ENCODE measurements at places on chromosomes 2 and 18.

DNA sequence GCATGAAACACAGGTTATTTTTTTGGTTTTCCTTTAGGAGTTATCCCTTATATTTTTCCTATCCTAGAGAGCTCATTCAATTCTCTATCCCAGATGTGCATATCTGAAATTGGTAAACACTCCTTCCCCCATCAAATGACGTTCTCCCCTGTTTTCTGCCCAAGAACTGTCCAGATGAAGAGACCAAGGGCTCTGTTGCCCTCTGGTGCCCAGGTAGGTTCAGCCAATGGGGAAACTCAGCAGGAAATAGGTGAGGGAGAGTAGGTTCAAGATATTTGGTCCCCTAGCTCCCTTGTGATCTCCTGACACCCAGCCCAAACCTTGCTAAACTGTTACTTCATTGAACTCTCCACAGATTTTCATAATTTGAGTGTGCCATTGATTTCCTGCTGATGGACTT lies 14.1 kb upstream of the INO80C start:
- no peak for DNase-seq

DNA sequence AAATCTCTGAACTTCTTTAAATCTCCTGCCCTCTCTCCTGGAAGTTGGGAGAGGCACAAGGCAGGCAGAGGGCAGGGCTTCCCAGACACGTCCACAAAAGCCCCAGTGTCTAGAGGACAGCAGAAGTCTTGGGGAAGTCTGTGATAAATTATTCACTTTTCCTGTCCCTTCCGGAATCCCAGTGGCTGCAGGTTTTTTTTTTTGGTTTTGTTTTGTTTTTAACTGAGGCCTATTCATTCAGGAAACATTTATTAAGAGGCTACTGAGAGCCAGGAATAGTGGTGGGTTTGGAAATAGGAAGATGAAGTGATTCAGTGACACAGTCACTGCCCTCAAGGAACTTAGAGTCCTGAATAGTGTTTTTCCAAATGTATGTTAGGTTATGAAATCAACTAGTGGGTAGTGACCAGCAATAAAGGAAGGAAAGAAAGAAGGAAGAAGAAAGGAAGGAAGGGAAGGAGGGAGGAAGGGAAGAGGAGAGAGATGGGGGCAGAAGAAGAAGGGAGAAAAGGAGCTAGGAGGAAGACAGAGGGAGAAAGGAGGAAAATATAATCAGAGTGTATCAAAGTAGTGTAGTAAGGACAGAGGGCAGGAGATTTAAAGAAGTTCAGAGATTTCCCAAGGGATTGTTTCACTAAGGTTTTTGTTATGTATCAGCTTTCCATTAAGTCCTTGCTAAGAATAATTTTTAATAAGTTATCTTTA lies 98.9 kb upstream of the ZFP36L2 start:
- DNase-seq = no peak

DNA sequence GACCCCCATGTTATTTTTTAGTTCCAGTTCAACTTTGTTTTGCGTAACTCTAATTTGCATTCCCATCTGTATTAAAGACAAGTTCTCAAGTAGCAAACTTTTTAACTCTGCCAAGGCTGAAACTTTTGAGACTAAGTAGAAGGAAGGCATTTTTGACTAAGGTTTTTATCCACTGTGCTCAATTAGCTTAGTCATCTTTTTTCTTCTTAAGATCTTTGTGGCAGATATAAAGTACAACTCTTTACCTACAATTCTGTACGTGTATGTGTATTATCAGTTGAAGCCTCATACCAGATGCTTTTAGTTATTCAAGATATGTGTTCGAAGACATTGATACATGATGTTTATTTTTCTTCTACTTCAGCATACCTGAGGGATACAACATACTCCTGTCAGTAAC lies 41.6 kb downstream of the CREB1 start:
- DNase-seq = no peak

DNA sequence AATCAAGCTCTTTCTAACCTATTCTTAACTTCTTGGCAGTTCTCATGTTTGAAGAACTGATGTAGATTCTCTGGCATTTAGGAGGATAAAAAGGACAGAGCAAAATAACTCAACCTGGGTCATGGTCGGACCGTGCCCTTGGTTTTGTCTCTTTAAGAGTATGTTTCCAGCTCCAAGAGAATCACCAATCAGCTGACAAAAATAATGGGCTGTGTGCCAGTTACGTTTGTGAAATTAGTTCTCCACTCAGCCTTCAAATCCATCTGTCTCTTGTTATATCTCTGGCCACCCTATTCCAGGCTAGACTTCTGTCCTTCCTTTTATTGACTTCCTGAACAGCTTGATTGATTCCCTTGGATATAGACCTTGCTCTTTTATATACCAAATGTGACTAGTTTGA lies 225.7 kb downstream of the EPHA4 start:
- DNase-seq = no peak

DNA sequence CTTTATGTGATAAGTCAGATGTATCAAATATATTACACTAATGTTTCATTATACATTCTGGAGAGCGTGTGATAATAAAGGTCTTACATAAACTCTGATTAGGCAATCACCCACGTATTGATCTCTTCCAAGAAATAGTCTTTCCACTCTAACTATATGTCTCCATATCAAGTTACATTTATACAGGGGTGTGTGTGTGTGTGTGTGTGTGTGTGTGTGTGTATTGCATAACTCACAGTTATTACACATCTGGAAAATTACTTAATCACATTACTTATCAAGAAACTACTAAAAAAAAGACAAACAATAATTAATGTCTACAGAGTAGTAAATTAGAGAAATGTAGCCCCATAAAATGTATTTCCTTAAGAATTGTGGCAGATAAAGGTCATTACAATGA lies 339.8 kb downstream of the CDH19 start:
- DNase-seq = no peak

GRCh38 chr2:19187323-19188020 lies 171.0 kb downstream of the OSR1 start:
- no peak for DNase-seq

GRCh38 chr18:54129448-54130067 lies 94.9 kb downstream of the MBD2 start:
- DNase-seq = no peak

DNA sequence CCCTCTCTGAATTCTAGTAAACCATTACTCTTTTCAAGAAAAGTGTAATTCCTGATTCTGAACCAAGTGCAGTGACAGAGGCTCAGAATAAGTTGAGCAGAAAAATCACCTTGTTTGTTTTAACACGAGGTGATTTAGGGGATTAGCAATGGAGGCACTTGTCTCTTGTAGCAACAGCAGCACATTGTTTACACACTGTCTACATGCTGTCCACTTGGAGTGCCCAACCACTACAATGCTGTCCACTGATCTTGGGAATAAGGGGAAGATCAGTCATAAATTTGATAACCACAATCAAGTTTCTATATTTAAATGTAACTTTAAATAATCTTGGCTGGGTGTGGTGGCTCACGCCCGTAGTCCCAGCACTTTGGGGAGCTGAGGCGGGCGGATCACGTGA lies 13.9 kb upstream of the RMND5A start:
- no peak for DNase-seq

GRCh38 chr2:187523325-187523724 lies 30.9 kb downstream of the TFPI start:
- no peak for DNase-seq

GRCh38 chr2:216066230-216066629 lies 15.4 kb downstream of the PECR start:
- DNase-seq = no peak

DNA sequence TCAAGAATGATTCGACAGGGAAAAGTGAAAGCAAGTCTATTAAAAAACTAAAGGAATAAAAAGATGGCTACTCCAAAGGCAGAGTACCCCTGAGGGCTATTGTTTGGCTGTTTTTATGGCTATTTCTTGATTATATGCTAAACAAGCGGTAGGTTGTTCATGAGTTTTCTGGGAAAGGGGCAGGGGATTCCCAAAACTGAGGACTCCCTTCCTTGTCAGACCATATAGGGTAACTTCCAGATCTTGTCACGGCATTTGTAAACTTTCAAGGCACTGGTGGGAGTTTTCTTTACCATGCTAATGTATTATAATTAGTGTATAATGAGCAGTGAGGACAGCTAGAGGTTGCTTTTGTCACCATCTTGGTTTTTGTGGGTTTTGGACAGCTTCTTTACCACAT lies 474.9 kb upstream of the MC4R start:
- DNase-seq = no peak

DNA sequence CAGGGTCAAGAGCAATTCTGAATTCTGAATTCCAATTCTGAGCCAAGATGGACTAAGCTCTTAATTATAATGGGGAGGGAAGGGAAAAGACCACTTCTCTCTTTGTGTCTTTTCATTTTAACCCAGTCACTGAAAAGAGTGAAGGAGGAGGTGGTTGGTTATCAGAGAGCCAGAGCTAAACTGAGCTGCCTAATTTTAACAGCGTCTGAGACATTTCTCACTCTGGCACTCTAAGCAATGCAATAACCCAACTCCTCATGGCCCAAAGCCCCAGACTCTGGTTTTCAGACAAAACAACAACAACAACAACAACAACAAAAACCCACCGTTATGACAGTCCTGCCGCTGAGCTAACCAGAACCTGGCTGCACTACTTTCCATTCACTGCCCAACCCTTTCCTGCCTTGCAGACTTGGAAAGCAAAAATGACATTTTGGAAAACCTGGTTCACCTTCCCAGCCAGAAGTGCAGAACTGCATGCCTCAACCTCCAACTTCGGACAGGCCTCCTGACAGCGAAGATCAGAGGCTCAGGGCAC lies 1.0 kb downstream of the CHST10 start:
- DNase-seq = no peak
